ENCODE measurements at places on chromosomes 11 and 22.

GRCh38 chr11:2298131-2298794, 3.5 kb downstream of the C11orf21 start:
- peak; percentile 30 for DNase-seq

- no peak for DNase-seq
Measured at GRCh38 chr11:19595499-19595839, 117.2 kb upstream of the NAV2 start.

DNA sequence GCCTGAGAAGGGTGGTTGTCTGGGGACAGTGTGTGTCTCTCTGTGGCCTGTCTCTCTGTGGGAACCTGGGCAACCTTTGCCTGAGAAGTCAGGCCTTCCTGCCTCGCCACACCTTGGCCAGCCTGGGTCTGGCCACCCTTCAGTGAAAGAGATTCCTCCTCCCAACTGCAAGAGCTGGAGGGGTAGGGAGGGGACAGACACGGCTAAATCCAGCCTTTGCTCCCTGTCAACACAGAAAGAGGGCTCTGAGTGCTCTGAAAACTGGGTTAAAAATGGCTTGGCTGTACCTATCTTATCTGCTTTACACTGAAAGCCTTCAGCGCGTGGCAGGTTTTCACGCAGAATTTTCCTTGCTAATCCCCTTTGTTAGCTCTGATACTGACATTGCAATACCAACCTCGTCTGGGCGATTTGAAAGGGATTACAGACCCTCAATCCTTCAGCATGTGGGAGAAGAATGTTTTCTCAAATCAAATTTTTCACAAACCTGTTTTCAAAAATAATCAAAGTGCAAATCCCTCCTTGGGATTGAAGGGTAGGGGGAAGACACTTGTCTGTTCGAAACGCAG, 163.7 kb downstream of the DSCAML1 start:
- DNase-seq: no peak

GRCh38 chr11:111937461-111937769, 272 bp downstream of the DIXDC1 start:
- DNase-seq: no peak

DNA sequence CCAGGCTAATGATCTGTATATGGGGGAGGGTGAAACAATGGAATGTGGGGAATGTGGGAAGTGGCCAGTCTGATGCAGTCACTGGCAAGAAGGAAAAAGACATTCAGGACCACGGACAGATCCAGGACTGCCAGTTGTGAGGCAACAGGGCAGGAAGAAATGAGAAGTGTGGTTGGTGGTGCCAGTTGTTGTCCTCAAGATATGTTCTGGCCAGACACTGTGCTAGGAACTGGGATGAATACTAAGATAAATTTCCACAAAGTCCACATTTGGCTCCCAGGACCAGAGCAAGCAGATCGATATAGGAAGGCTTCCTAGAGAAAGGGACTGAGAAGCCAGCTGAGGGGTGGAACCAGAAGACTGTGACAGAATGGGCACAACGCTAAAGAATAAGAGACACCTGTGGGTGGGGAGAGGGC, 6.8 kb upstream of the TPBGL start:
- peak; percentile 92 for DNase-seq

GRCh38 chr11:1522081-1522424, 35.5 kb upstream of the MOB2 start:
- no peak for DNase-seq

GRCh38 chr11:44530413-44531115, 34.9 kb upstream of the CD82 start:
- DNase-seq: no peak

GRCh38 chr11:3085052-3085451, 27.8 kb upstream of the CARS1 start:
- DNase-seq: no peak

DNA sequence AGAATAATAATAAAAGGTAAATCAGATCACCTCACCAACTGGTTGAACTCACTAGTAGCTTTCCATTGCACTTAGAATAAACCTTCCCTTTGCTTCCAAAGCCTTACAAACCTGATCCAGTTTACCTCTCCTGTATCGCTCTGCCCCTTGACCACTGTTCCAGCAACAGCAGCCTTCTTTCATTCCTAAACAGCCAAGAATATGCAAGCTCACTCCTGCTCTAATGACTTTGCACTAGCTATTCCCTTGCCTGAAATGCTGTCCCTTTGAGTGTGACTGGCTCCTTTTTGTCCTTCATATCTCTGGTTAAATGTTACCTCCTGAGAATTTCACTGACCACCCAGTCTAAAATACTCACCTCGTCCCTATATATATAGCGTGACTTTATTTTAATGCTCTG, 9.6 kb upstream of the PIK3C2A start:
- no peak for DNase-seq

DNA sequence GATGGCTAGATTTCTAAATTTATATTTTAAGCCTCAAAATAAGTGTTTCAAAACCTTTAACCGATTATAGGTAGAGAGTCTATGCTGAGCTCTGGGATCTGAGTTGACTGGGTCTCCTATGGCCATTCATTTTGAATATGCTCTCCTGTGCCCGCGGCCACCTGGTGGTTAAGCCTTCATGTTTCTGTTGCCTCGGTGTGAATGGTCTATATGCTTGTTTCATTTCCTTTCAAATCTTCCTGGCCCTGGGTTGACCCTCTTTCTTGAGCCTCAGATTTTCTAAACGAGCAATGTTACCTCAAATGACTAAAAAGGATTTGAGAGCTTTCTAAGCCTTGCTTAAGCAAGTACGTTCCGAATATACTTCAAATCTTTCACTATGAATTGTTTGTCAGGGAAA, 789.4 kb upstream of the KIRREL3 start:
- peak; percentile 81 for DNase-seq

GRCh38 chr11:43789700-43790443, 90.8 kb upstream of the ALKBH3 start:
- no peak for DNase-seq

- DNase-seq: no peak
Measured at GRCh38 chr22:48828688-48829087, 999.0 kb downstream of the BRD1 start.

DNA sequence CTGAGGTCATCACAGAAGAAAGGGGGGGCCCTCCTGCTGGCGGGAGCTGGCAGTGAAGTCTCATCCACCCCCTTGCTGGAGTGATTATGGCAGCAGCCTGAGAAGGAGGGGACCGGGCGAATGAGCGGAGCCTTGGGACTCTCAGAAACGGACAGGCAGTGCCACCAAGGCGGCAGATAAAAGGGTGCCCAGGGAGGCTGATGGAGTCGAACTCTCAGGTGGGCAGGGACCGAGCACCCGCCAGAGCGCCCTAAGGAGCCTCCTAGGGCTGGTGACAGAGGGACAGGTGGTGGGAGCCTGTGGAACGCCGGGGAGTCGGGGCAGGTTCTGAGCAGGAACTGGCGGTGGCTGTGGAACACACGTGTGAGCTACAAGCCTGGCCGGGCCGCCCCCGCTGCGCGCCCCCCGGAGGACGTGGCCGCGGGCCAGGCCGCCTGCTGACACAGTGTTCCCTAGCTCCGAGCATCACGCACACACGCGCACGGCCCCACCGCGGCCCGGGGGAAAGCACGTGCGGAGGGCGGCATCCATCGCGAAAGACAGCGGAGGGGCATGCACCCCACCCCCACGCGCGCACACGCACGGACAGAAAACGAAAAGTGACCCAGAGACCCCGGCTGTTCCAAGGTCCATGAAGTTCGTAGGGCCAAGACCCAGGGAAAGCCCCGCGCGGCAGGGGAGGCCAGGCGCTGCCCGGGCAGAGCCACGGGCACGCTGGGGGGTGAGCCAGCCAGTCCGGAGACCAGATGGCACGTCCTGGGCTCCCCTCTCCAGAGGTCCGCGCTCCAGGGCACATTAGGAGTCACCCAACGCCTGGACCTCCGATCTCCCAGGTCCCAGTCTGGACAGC, 1.0 kb downstream of the VWCE start:
- peak; percentile 74 for DNase-seq

GRCh38 chr11:7278314-7278917, 26.7 kb downstream of the SYT9 start:
- peak; percentile 73 for DNase-seq

GRCh38 chr11:2899080-2899783, 13.7 kb upstream of the CDKN1C start:
- no peak for DNase-seq

- DNase-seq: no peak
Measured at GRCh38 chr11:77308838-77309237, 7.4 kb upstream of the GDPD4 start.

GRCh38 chr11:18936002-18936673, 3.1 kb downstream of the MRGPRX1 start:
- DNase-seq: peak; percentile 79

- DNase-seq: no peak
Measured at GRCh38 chr11:15507592-15507991, 392.9 kb downstream of the INSC start.

DNA sequence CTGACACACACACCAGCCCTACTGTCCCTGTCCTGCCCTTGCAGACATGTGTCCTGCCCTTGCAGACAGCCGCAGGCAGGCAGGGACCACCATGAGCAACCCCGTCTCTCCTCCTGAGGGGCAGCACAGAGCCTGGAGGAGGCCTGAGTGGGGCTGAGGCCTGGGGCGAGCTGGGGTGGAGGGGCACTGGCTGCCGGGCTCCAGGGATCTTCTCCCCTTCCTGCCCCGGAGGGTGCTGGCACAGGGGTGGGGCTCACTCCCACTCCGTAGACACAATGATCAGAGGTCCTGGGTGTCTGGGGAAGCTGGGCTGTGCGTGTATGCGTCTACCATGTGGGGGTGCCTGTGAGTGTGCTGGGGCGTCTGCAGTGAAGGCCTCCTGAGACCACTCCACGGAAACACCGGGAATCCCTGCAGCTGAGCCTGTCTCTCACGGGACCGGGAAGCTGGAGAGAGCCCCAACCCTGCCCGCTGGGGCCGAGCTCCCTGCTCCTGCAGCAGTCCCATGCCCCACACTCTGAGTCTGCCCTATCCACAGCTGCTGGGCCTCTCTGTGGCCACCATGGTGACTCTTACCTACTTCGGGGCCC, 588 bp downstream of the TSPAN32 start:
- DNase-seq: peak; percentile 53

- peak; percentile 71 for DNase-seq
Measured at GRCh38 chr11:3164552-3165151, 458 bp downstream of the OSBPL5 start.

DNA sequence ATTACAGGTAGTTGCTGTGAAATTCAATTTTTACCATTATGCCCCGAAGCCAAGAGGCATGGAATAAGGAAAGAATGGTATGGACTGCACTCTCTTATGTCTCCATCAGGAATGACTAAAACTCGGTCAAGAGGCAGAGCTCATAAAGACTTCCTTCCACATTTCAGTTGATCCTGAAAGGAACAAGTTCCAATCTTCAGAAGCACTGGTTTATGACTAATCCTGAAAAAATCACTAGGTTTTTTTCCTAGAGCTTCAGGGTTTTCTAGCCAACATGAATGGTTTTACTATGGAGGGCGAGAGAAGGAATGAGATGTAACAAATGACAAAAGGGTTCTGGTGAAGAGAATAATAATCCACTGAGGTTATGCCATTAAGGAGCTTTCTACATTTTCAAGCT, 832.2 kb downstream of the NTM start:
- no peak for DNase-seq

GRCh38 chr11:72553706-72554105, 119.4 kb upstream of the CLPB start:
- DNase-seq: peak; percentile 84

- DNase-seq: no peak
Measured at GRCh38 chr22:26322179-26322905, 106.7 kb upstream of the ASPHD2 start.

GRCh38 chr22:38186429-38186828, 4.8 kb upstream of the PLA2G6 start:
- no peak for DNase-seq

Data from endodermal cell (in vitro differentiated cells).